ENCODE measurements at places on chromosomes 1 and 21.

DNA sequence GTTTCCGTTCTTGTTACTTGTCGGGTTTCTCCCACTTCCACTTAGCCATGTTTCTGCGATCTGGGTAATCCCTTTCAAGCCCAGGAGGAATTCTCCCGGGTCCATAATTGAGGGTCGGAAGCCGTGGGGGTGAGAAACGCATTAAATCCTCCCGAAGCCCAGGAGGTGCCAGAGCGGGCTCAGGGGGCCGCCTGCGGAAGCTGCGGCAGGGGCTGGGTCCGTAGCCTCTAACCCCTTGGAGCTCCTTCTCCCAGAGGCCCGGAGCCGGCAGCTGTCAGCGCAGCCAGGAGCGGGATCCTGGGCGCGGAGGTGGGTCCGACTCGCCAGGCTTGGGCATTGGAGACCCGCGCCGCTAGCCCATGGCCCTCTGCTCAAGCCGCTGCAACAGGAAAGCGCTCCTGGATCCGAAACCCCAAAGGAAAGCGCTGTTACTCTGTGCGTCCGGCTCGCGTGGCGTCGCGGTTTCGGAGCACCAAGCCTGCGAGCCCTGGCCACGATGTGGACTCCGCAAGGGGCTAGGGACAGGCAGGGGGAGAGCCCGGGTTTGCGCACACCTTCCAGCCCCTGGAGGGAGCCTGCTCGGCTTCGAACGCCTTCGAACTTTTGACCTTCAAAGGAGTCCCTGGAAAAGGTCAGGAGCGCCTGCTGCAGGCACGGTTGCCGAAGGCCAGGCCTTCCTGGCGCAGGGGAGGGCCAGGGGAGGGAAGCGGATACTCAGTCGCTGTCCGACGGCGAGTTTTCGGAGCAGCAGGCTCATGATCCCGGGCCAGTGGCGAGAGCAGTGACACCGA, 1.7 kb upstream of the SIM2 start:
- DNase-seq = no peak

DNA sequence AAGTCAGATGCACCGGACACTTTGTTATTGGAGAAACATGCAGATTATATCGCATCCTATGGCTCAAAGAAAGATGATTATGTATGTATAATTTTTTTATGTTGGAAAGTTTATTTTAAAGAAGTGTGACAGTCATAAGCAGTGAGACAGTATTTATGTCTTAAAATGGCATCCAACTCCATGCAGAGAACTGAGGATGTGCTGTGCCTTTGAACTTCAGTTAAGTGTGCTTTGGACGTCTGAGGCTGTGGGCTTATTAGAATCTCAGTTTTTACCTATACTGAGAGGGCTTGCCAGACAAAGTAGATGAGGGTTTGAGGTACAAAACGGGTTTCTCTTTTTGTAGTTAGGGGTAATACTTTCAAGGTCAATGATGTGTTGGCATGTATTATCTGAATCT, 1.5 kb downstream of the RABGGTB start:
- no peak for DNase-seq

- DNase-seq = no peak
These were observed 444.9 kb upstream of the B3GALT2 start for GRCh38 chr1:193631306-193631705.

GRCh38 chr1:194230351-194231144, 1044.1 kb upstream of the B3GALT2 start:
- no peak for DNase-seq

- DNase-seq = no peak
These were observed 55.4 kb downstream of the KCNK2 start for GRCh38 chr1:215137985-215138384.

DNA sequence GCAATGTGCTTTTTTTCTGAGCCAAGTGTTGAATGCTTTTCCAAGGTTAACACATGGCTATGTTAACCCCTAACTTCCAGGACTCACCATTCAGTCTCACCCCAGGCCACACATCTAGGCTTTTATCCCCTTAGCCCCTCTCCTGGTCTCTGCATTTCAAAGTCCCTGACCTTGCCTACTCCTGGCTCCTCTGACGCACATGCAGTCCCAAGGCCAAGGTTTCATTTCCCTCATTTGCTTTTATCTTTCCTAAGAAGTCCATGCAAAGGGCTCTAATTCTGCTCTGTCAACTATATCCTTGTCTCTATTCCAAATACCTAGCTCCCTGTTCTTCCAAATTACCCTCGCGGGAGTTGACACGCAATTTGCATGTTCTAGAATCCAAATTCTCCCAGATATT, 25.4 kb downstream of the SLC30A10 start:
- DNase-seq = no peak

DNA sequence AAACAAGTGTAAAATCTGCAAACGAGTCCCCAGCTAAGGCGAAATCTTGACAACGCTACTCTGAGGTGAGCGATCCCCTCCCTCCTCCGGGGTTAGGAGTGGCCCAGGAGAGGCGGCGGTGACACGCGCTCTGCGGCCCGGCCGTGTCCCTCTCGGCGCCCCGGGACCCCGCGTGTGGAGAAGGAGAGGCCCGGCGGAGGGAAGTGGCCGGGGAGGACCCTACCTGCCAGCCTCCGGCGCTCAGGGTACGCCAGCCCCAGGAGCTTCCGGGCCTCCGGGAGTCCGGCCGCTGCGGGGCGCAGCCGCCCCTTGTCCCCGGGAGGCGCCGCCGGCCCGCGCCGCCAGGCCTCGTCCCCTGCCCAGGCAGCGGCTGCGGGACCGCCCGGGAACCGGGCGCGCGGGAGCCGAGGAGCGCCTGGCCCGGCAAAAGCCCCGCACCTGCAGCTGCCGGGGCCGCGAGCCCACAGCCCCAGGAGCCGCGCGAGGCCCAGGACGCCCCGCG, 543 bp downstream of the ABCB10 start:
- no peak for DNase-seq

DNA sequence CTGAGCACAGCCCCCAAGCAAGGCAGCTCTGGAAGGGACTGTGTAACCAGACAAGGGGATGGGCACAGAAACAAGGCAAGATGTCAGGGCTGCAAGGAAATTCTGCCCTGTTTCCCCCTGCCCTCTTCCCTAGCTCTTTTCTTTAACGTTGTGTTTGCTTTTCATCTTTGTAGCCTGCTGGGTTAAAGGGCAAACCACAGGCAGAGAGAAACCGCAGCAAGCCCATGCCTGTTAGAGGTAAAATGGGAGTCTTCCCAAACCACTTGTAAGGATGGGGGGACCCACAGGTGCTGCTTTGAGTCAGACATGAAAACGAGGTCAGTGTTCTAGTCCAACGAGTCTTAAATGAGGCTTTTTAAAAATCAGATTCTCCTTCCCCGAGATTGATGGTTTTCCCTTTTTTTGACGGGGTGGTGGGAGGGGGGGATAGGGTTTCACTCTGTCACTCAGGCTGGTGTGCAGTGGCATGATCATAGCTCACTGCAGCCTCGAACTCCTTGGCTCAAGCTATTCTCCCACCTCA, 13.3 kb downstream of the TGFBR3 start:
- no peak for DNase-seq

- DNase-seq = no peak
These were observed 380.5 kb upstream of the CAMK1G start for GRCh38 chr1:209202830-209203532.

- DNase-seq = no peak
These were observed 56.1 kb downstream of the ARHGEF10L start for GRCh38 chr1:17595602-17595925.

- no peak for DNase-seq
These were observed 27.5 kb upstream of the SLC44A3 start for GRCh38 chr1:94792473-94793295.

GRCh38 chr1:18422076-18422777, 58.5 kb upstream of the KLHDC7A start:
- no peak for DNase-seq

- DNase-seq = no peak
These were observed 143.5 kb downstream of the DMRTA2 start for GRCh38 chr1:50279622-50280330.

- no peak for DNase-seq
These were observed 6.3 kb downstream of the FAM20B start for GRCh38 chr1:179031855-179032513.

- peak; percentile 24 for DNase-seq
These were observed 2.9 kb upstream of the PDZK1IP1 start for GRCh38 chr1:47192458-47193384.

- no peak for DNase-seq
These were observed 5.6 kb upstream of the DSCAM start for GRCh38 chr21:40852563-40852962.

GRCh38 chr1:241736387-241736786, 84.3 kb downstream of the WDR64 start:
- no peak for DNase-seq

DNA sequence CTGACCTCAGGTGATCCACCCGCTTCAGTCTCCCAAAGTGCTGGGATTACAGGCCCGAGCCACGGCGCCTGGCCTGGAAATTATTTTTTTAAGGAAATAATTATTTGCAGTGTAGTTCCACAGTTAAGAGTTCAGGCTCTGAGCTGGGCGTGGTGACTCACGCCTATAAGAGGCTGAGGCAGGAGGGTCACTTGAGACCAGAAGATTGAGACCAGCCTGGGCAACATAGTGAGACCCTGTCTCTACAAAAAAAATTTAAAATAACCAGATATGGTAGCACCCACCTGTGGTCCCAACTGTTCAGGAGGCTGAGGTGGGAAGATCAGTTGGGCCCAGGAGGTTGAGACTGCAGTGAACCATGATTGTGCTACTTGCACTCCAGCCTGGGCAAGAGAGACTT, 13.9 kb downstream of the H3-3A start:
- DNase-seq = no peak

GRCh38 chr1:216183454-216183853, 239.8 kb downstream of the USH2A start:
- DNase-seq = no peak

GRCh38 chr1:83954166-83954823, 44.6 kb downstream of the TTLL7 start:
- DNase-seq = no peak

GRCh38 chr1:47536646-47537118, 98.8 kb downstream of the FOXD2 start:
- DNase-seq = no peak

DNA sequence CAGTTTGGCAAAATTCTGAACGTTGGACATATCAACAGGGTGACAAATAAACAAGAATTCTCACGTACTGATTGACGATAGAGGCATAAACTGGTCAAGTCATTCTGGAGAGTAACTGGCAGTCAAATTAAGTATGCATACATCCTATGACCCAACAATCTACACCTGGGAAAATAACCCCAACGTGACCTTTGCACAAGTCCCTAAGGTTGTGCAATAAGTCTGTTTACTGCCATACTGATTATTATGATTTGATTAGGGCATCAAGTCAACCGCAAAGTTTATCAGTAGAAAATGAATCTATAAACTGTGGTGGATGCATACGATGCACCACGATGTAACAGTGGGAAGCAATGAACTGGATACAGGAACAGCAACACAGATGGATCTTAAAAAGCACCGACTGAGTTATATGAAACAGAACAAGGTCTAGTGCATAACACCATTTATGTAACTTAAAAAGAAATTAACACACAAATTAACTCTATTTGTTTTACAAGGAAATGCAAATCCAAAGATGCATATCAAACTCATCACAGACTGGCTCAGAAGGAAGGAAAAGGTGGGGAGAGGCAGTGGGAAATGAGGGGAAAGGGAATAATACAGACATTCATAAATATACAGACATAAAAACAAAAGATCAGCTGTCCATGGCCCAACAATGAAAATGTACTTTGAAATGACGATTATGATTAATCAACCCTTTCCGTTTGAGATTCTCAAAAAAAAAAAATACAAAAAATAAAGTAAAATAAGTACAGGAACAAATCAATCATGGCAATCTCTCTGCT, 41.0 kb upstream of the SEC16B start:
- no peak for DNase-seq

- no peak for DNase-seq
These were observed 10.4 kb upstream of the GJA9 start for GRCh38 chr1:38891753-38892152.

DNA sequence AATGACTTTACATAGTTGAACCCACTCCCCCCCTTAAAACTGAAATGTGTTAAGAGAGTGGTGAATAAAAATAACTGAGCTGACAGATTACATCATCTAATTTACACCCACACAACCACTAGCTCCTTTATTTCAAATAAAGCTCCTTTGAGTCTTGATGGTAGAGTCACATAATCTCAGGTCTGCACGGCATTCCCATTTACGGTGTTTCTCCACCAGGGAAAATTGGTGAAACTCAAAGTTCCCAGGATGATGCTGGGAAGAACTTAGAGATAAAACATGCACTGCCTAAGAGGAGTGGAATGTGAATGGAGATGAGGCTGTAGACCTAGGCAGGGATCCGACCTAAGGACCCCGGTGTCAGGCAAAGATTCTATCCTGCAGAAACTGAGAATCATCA, 727.8 kb upstream of the ADAMTS5 start:
- no peak for DNase-seq

GRCh38 chr1:33257772-33258712, 1.8 kb downstream of the ZNF362 start:
- no peak for DNase-seq

DNA sequence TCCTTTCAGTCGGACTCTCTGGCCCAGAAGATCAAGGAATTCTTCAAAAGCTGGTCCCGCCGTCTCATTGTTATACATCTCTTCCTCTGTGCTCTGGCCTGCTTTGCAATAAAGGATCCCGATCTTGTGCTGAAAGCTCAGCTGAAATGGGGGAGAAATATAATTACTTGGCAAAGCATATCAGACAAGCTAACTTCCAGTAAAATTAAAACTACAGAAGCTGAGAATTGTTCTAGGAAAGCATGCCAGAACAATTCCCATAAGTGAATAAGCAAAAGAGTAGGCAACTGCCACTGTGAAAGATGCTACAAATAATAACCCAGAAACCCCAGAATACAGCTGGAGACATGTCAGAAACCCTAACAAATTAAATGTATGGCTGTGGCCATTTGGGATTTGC, 146.1 kb downstream of the SIPA1L2 start:
- DNase-seq = no peak

- no peak for DNase-seq
These were observed 54.7 kb downstream of the COQ8A start for GRCh38 chr1:226994586-226995364.

DNA sequence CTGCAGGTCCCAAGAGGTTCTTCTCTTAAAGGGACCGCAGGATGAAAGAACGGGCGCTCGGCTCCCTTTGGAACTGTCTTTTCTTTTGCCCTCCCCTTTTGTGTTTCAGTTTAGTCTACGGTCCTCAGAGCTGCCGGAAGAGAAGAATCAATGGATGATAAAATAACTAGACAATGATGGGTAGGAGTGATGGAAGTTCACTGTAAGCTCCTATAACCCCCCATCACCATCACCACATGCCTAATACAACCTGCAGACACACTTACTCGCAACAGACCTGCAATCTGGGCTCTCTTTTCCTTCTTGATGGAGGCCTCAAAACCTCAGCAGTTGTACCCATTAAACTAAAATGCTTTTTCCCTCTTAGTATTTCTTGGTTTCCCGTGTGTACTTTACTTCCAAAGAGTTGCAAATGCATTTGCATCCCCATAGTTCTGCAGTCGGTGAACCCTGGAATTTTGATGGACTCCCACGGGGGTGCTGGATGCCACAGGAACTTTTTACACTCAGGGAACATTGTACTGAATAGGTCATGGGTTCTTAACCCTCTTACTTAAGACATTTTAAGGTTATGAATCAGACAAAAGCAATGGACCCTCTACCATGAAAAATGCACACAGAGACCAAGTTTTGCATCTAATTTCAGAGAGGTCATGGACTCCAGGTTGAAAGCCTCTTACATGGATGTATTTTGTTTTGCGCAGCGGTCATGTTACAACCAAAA, 633 bp upstream of the RFX5 start:
- no peak for DNase-seq
